ENCODE measurements at places on chromosomes 7 and 10.

DNA sequence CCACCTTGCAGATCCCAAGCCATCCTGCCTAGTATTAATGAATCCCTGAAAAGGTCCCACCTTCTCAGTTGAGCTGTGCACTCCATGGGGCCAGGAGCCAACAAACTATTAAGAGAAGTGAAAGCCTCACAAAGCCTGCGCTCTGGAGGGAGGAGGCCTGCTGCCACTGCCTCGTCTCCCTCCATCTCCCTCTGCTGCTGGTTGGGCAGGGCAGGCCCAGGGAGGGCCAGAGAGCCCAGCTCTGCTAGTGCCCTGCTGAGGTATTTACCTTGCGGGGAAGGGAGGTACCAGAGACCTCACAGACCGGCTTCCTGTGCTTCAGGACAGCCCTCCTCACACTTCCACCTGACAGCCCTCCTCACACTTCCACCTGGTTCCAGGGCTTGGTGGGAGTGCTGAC is 171.5 kb downstream of the SH3PXD2A start:
- DNase-seq, result peak; percentile 20

DNA sequence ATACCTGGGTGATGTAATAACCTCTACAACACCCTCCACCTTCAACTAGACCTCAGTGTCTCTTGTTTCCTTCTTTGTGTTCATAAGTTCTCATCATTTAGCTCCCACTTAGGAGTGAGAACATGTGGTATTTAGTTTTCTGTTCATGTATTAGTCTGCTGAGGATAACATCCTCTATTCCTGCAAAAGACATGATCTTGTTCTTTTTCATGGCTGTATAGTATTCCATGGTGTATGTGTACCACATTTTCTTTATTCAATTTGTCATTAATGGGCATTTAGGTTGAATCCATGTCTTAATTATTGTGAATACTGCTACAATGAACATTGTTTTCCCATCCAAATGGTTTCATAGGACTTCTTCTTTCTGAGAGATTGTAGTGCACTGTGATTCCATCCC is 135.7 kb downstream of the MBL2 start:
- DNase-seq, result no peak

DNA sequence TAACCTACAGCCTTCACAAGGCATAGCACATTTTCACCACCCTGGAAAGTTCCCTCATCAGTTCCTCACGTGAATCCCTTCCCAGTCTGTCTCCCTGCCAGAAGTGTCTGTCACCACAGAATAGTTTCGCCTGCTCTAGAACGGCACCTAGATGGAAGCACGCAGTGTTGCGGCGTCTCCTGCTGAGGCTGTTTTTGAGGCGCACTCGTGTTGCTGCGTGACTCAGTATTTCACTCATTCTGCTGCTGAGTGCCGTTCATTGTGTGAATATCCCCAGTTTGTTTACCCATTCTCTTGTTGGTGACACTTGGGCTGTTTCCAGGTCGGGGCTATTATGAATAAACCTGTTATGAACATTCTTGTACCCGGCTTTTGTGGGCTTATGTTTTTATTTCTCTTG is 12.8 kb downstream of the NOS3 start:
- no peak for DNase-seq

DNA sequence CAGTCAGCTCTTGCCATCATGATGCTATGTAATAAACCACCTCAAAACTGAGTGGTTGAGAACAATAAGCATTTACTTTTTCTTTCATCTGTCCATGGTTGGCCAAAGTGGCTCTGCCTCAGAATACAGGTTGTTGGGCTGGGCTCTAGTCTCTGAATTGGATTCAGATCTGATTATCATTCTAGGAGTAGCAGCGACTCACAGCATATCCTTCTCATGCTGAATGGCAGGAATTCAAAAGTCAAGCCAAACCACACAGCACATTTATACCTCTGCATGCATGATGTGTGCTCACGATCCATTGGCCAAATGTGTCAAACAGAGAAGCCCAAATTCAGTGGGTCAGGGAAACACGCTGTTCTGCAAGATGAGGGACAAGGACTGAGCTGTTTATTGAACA is 13.6 kb upstream of the GALNT11 start:
- DNase-seq, result no peak

DNA sequence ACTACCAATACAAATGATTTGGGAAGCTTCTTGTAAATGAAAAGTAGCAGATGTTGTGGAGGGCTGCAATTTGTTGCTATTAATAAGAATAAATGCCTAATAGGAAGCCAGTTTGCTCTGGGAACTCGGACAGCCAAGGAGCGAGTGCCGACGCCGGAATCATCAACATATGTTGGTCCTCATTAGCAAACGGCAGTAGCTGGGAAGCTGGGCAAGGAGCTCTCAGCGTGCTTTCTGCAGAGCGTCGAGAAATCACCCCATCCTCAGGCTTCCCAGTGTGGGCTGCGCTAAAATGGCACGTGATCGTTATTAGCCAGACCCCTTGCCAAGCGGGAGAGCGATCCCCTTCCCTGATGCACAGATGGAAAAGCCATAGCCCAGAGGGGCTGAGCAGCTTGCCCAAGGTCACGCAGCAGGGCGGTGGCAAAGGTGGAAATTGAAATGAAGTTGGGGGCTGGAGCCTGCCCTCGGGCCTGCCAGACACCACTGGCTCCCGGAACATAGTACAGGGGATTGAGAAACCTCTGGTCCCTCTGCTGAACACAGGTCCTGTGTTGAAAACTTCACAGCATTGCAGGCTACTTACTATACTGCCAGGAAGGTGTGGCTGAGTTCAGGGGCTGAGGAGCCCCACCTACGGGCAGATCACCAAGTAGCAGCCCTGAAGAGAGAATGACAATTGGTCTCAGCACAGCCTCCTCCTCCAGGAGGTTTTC is 326.9 kb downstream of the PLXNA4 start:
- peak; percentile 51 for DNase-seq

DNA sequence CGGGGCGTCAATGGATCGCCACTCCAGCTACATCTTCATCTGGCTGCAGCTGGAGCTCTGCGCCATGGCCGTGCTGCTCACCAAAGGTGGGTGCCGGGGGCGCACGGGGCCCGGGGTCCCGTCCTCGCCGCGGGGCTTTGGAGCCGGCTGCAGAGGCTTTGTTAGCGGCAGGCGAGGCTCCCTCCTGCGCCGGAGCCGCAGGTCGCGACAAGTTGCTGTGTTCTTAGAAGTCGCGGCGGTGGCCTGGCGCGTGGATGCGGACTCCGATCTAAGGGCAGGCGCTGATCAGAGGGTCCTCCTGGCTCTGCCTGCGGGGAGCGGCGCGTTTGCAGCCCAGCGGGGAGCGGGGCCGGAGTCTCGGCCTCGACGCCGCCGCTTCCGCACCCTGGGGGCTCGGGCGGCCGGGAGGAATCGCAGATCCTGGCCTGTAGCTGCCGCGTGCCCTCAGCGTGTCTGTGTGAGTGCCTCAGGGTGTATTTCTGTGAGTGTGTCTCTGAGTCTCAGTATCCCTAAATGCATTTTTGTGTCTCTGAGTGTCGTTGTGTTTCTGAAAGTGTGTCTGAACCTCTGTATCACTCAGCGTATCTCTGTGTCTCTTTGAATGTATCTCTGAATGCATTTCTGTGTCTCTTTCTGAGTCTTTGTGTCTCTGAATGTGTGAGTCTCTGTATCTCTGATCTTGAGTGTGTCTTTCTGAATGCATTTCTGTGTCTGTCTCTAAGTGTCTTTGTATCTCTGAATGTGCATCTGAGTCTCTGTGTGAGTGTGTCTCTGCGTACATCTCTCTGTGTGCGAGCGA is 766 bp downstream of the BAMBI start:
- peak; percentile 41 for DNase-seq
